Activated CD4-positive, alpha-beta T cell treated with anti-CD3 and anti-CD28 coated beads, Interleukin-2, amount 10 ng/mL, durations not matched to agents 24 days and 14 days (primary cell): ENCODE measurements at places on chromosomes 16 and 17. TPM values are rescaled to one million over a fixed set of nuclear protein-coding genes. Genes with fewer than 3 reads are reported as not detected.

DNA sequence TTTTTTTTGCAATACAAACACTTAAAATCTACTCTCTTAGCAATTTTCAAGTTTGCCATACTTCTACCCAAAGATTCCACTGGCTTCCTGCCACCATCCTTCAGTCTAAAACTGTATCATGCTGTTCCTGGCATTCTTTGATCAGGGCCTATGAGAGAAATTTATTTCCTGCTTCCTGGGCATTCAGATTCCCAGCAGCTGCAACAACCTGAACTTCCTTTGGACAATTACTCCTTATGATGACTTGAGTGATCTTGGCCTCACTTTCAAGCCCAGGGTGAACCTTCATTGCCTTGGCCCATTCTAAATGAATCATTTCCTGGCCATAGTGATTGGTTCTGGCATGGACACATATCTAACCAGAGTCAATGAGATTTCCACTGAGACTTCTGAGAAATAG is 18.0 kb upstream of the MON1B start:
- DNase-seq, result no peak

GRCh38 chr17:21374441-21375161 is 1.6 kb upstream of the KCNJ12 start:
- DNase-seq, result no peak

DNA sequence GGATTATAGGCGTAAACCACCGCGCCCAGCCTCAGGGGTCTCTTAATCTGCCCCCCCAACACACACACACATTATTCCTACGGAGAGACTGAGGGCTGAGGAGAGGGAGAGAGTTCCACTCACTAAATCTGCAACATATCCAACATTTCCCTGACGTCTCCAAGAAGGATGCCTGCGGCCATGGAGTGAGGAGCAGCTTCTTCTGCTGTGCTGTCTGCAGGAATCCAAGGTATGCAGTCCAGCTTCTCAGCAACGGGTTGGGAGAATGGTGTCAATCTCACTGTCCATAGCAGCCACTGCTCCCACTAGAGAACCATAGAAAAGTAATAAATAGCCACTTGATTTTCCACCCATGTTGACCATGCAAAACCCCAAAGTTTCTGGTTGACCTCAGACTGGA is 5.1 kb upstream of the PLXDC1 start:
- no peak for DNase-seq

- no peak for DNase-seq
Observed at GRCh38 chr17:71980171-71980570, 140.6 kb upstream of the SOX9 start.

Gene CDK5R1
- 7.2 and 8.2 TPM in 2 replicates for total RNA-seq

DNA sequence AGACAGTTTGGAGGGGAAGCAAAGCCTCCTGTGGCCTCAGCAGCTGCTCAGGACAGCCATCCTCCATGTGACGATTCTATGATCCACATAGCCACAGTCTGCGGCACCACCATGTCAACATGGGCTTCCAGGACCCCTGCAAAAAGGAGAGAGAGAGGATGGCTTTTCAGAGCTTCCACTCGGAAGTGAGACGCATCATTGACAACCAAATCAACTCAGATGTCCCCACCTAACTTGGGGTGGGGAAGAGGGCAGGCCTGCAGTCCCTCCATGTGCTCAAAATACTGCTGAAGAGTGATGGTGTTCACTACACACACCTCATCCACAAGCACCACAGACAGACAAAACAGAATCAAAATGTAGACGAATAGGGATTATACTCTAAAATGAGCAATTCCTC is 5.9 kb upstream of the METTL16 start:
- no peak for DNase-seq

DNA sequence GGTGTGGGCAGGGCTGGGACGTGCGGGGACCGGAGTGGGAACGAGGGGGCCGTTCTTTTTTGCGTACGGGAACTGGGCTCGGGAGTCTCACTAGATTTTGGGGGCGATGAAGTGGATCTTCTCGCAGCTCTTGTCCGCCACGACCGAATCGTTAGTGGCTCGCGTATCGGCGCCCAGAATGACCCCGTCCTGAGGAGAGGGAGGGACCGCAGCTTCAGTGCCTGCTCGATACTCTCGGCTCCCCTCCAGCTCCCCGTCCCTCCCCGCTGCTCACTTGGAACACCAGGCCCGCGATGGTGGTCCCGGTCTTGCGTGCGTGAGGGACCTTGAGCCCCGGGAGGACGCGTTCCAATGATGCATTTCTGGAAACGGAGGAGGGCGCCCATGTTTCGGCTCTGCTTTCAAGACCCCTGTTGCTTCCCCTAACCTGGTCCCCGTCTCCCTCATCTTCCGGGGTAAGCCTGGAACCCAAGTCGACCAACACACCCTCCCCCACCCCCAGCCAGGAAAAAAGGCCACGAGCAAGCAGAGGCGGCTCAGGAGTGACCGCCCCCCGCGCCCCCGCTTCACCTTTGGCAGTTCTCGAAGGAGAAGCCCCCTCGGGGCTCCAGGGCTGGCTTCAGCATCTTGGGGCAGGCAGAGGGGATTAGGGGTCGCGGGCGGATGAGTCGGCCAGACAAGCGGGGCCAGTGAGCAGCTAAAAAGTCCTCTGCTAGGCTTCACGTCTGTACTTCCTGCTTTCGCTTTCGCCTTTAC is at the start of gene PSMB10:
TSS of gene PSMB10 (minus strand) at position 727 of the 756 bp plus-strand sequence. CDS start at position 626, 101 bp downstream.
- no peak for DNase-seq

DNA sequence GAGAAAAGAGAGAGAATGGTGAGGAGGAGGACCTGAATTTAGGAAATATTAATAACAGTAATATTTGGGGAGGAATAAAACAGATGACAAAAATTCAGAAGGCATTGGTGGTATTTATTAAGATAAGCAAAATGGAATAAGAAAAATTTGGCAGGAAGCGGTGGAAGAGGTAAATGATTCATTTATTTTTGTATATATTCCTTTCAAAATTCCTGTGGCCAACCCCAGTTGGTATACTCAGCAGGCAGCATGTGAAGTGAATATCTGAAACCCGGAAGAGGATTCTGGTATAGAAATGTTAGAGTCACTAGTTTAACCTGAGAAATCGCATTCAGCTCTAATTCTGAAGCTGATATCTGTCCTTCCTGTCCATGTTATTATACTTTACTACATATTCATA is 792.0 kb downstream of the KCNJ2 start:
- no peak for DNase-seq

GRCh38 chr17:63480192-63480784 is 3.4 kb downstream of the ACE start:
- DNase-seq, result no peak
